ENCODE measurements at places on chromosomes 13 and 19.
A peak's percentile ranks its signal among the peaks of the same experiment; 100 is the strongest.

- DNase-seq, result no peak
Measured at GRCh38 chr19:45772130-45772840, 3.2 kb upstream of the SIX5 start.

- peak; percentile 2 for DNase-seq
Measured at GRCh38 chr13:49225223-49226042, 5.3 kb downstream of the MLNR start.

DNA sequence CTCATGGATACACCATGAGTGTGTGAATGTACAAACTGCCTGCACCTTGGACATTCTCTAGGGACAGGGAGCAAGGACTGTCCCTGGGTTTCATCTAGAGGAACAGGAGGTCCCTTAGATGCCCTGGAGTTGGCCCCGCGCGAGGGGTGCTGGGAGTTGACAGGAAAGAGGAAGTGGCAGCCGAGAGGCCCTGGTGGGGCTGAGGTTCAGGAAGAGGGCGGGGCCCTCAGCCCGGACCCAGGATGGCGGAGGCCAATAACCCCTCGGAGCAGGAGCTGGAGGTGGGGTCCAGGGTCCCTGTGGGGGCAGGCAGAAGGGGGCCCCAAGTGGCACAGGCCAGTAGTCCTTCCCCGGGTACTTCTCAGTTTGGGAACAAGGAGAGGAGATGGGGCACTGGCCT lies 6.9 kb downstream of the PKN1 start:
- DNase-seq, result no peak

DNA sequence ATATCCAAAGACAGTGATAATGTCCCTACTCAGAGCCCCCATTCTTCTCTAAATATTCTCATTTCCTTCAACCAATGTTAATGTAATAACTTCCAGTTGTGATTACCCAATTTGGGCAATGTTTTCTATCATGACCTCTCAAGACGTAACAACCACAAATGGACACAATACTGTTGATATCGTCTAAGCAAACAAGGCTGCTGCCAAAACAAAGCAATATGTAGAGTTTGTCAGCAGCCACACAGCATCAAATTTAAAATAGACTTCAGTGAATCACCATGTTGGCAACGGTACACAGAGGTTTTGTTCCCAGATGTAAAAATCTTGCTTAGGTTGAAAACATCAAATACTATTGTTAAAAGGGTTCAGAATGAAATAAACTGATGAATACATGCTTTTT lies 205.1 kb downstream of the DACH1 start:
- DNase-seq, result no peak

GRCh38 chr13:114152831-114153371 lies 20.5 kb upstream of the RASA3 start:
- DNase-seq, result no peak

DNA sequence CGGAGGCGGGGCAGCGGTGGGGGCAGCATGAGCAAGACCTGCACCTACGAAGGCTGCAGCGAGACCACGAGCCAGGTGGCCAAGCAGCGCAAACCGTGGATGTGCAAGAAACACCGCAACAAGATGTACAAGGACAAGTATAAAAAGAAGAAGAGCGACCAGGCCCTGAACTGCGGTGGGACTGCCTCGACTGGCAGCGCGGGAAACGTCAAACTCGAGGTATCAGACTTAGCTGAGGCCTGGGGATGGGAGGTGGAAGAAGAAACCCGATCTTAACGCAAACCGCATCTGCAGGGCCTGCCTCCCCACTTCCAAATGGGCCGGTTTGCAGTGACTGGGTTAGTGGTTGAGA lies 693 bp downstream of the RFXAP start:
- peak; percentile 24 for DNase-seq

GRCh38 chr19:10517361-10517759 lies at the start of gene S1PR5:
Gene S1PR5, minus strand, starts transcription at chr19:10517447. Its CDS starts 2,436 bp downstream, at chr19:10515011.
- DNase-seq, result peak; percentile 44

DNA sequence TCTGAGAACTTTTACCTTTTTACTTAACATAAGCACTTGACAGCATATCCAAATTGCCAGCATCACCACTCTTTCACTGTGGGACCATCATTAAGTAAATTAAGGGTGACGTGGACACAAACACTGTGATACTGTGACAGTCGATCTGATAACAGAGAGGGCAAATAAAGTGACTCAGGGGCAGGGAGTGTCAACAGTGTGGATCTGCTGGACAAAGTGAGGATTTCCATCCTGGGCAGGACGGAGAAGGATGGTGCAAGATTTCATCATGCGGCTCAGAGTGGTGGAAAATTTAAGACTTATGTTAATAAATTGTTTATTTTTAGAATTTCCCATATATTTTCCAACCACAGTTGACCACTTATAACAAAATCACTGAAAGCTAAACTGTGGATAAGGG lies 60.0 kb upstream of the WDFY2 start:
- no peak for DNase-seq

DNA sequence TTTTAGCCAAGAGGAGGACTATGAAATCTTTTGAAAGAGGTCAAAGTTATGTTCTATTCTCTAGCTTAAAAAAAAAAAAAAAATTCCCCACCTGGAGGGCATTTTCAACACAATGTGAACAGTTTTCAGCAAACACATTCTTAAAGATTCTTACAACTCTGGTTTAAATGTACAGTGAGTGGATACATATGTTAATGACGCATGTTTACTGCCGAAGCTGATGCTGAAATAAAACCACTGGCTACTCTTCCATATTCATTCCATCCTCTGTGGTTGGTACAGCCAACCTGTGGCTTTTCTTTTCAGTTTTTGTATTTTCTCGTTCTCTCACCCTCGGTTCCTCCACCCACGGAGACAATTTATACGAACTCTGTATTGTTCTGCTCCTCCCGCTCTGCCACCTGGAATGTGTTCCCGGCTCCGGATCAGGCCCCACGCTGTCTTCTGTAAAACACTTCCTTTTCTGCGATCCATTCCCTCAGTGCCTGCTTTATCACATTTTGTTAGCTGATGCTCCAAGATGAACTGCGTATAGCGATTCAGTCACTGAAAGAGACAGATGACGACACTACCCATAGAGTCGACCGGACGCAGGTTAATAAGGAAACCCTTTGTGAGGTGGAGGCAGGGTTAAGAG lies 466.4 kb upstream of the ARGLU1 start:
- DNase-seq, result no peak

DNA sequence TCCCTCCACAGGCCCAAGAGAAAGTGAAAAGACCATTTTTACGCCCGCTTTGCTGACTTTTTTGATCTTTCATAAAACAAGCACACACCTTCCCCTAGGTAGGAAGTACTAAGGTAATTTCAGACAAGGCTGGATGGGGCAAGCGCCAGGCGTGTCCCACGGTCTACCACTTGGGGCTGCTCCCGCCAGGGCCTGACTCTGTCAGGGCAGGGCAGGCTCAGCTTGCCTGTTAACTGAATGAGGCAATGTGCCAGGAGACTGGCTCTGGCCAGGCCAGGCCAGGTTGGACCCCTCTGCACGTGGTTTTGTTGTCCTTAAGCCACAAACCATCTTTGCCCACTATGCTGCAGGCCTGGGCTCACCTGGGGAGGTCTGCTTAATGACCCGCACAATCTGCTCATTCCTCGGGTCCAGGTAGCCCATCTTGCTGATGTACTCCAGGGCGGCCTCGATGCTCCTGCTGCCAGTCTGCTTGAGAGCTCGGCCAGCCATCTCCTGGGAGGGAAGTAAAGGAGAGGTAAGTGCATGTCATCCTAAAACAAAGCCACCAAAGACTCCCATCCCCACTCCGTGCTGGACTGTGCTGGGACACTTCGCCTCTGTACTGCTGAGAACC lies 70.4 kb downstream of the LATS2 start:
- DNase-seq, result no peak

DNA sequence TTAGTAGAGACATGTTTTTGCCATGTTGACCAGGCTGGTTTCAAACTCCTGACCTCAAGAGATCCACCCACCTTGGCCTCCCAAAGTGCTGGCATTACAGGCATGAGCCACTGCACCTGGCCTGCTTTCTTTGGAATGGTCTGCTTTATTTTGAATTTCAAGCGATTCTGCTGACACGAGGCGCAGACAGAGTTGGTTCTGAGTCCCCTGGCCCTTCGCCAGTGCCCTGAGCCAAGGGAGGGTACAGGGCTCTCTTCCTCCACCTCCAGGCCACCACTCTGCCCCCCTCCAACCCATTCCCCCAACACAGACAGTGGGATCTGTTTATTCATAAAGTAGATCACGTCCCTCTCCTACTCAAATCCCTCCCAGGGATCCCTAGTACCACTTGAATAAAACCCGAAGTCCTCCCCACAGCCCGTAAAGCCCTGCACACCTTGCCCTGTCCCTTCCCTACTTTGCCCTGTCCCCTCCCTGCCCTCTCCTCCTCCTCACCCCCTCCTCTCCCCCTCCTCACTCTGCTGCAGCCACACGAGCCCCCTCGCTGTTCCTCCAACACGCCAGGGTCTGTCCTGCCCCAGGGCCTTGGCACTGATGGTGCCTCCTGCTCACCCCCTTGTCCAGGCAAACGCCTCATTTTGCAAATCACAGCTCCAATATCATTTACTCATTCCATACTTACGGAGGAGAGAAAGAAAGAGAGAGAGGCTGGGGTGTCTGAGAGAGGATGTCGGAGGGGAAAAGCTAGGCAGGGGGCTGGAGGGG lies 22.4 kb downstream of the ZNRF4 start:
- no peak for DNase-seq

- no peak for DNase-seq
Measured at GRCh38 chr19:35116072-35116801, 614 bp downstream of the FXYD3 start.

GRCh38 chr19:7779631-7780486 lies 16.8 kb downstream of the CLEC4M start:
- no peak for DNase-seq

- DNase-seq, result no peak
Measured at GRCh38 chr13:44013758-44014291, 134.1 kb downstream of the LACC1 start.

DNA sequence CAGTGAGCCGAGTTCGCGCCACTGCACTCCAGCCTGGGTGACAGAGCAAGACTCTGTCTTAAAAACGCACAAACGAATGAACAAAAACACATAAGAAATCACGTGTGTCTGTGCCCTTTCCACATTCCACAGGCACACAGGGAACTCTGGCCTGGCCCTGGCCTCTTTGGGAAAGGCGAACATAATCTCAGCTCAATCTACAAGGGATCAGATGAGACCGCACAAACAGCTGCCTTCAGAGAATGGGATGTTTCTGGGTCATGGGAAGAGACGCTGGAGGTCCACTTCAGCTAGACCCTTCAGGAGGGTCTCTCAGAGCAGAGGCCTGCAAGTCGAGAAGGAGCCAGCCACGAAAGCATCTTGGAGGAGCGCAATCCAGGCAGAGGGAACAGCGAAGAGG lies 6.3 kb upstream of the CRTC1 start:
- no peak for DNase-seq

DNA sequence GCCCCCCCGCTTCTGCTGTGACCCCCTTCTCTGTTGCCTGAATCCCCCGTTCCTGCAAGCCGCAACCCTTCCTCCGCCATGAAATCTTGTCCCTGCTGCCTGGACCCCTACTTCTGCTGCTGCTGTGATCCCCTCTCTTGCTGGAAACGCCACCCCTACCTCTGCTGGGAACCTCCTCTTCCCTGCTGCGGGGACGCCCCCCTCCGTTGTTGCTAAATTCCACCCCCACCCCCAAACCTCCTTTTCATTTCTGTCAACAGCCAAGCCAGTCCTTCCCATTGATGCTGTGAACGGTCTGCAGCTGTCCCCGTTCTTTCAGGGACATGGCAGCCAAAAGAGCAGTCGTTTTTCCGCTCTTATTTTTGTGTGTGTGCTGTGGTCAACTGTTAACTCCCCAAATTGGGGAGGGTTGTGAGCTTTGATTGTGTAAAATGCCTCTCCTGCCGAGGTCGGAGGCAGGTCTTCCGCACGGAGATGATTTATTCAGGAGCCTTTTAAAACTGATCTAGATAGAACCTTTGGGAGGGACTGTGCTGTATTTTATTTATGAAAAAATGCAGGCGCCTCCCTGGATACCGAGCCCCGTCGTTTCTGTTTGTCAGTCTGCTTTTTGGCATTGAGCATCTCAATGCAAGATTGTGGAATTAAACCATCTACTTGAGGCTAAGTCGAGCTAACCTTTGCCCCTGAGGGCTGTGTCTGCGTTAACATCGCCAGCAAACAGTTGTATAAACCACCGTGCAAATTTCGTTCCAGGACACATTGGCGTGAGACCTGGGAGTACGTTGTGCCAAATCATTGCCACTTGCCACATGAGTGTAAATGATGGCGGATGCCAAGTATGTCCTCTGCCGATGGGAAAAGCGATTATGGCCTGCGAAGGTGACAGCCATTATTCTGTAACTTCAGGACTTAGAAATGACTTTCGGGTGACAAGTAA lies 27.9 kb upstream of the NDUFS7 start:
- peak; percentile 33 for DNase-seq

- DNase-seq, result no peak
Measured at GRCh38 chr19:9914315-9915207, 21.8 kb downstream of the OLFM2 start.

GRCh38 chr13:29722415-29722814 lies 126.9 kb upstream of the SLC7A1 start:
- DNase-seq, result no peak

DNA sequence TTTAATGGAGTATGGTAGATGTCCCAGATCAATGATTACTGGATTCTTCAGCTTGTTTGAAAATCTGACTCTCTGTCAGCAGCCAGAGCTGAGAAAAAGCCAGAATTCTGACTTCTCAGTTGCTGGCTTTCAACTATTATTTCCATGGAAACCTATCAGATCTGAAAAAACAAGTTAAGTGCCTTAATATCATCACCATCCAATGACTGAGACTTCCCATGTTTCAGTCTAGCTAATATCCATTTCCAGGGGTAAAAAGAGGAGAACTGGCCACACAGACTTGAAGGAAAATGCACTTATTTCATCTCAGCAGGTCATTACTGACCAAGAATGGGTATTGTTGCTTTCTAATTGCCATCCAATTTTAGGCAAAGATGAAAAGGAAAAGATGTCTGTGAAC lies 75.2 kb downstream of the TNFSF11 start:
- no peak for DNase-seq

- DNase-seq, result no peak
Measured at GRCh38 chr13:39217471-39217870, 179.2 kb downstream of the NHLRC3 start.

DNA sequence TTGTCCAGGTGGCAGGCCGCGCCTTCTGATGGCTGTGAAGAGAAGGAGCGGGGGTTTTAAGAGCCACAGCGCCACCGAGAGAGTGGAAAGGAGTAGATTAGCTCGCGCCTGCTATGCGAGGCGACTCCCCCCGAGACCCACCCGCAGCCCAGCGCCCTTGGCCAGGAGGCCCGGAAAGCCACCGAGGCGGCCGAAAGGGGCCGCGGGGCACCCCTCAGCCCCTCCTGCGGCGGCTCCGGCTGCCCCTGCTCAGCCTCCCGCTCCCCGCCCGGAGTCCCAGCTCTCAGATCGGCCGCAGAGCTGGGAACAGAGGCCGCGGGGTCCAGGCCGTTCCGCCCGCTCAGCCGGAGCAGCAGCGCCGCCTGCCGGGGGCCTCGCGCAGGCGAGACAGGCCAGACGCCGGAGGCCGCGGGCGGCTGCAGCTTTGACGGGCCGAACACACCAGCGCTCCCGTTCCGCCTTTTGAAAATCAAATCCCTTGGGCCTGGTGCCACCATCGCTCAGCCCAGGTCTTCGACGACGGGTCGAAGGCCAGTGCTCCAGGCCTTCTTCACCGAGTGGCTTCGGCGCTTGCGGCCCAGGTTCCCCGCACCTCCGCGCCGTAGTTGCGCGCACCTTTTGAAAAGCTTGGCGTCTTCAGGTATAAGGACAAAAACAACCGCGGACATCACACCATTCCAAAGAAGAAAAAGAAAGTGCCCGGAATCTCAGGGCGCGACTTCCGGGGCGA lies 15.3 kb downstream of the CDX2 start:
- DNase-seq, result peak; percentile 81

- no peak for DNase-seq
Measured at GRCh38 chr13:101429733-101430132, 13.4 kb upstream of the NALCN start.
